Left lung (tissue), 14 donors: ENCODE measurements at places on chromosomes 2 and 18. TPM values are rescaled to one million over a fixed set of nuclear protein-coding genes. Genes with fewer than 3 reads are reported as not detected.

GRCh38 chr2:204550751-204551511 is 5.7 kb downstream of the PARD3B start:
- no peaks in the 10 kb centered on the region for H3K36me3 ChIP-seq
- peaks cover 9% of the 10 kb centered on the region for H3K4me1 ChIP-seq
- no peak for DNase-seq

DNA sequence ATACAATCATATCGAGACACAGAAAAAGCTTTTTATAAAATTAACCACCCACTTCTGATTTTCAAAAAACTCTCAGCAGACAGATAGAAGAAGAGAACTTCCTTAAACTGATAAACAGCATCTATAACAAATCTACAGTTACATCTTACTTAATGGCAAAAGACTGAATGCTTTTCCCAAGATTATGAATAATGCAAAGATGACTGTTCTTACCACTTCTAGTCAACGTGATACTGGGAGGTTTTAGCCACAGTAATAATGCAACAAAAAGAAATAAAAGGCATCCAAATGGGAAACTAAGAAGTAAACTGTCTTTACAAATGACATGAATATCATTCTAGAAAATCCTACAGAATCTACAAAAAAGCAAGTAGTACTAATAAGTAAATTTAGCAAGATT is 58.0 kb upstream of the TMEM247 start:
- no peaks in the 10 kb centered on the region for H3K27me3 ChIP-seq
- H3K36me3 ChIP-seq: no peaks in the 10 kb centered on the region
- no peak for DNase-seq
- no peak overlapping the region for H3K27ac ChIP-seq
- H3K4me3 ChIP-seq: no peak overlapping the region

DNA sequence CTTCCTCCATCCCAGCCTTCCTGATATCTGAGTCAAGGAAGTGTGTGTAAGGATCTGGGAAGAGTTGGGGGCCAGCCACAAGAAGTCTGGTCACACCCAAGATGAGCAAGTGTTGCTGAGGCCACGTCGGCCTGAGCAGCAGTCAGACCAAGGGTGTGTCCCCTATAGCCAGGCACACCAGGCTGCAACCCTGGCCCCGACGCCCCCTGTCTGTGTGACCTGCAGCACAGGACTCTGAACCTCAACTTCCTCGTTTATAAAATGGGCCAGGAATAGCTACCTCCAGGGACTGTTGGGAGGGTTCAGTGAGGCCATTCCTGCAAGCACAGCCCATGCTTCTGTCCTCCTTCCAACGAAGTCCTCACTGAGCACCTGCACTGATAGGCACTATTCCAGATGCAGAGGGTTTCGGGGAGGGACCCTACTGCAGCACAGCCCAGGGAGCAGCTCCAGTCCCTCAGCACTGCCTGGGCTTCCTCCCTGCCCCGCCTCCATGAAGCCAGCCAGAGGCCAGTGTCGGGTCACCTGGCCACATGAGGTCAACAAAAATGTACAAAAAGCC is 13.3 kb downstream of the LIMS2 start:
- H3K4me3 ChIP-seq: no peak overlapping the region
- H3K27ac ChIP-seq: no peak overlapping the region
- H3K4me1 ChIP-seq: peaks cover 43% of the 10 kb centered on the region
- no peaks in the 10 kb centered on the region for H3K36me3 ChIP-seq
- DNase-seq: no peak

GRCh38 chr2:133975676-133976428 is 278.0 kb upstream of the MGAT5 start:
- no peak overlapping the region for H3K4me3 ChIP-seq
- no peaks in the 10 kb centered on the region for H3K36me3 ChIP-seq
- no peaks in the 10 kb centered on the region for H3K4me1 ChIP-seq

DNA sequence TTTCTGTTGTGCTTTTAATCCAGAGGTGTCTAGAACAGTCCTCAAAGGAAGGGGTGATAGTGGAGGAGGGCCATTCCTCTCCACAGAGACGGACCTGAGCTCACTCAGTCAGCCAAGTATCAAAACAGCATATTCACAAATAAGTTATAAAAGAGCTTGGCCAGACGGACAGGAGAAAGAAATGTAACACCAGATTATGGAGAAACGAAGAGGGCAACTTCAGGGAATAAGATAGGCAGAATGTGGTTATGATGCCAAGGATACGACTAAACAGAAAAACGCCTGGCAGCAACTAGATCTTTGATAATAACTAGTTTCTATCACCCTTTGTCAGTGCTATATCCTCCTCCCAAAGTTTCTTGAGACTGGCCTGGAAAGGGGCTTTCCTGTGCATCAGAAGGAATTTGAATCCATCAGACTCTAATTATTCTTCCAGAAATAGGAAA is 42.5 kb downstream of the MAP4K3 start:
- no peak for DNase-seq
- no peak overlapping the region for H3K27ac ChIP-seq
- no peak overlapping the region for H3K4me3 ChIP-seq
- no peaks in the 10 kb centered on the region for H3K27me3 ChIP-seq

DNA sequence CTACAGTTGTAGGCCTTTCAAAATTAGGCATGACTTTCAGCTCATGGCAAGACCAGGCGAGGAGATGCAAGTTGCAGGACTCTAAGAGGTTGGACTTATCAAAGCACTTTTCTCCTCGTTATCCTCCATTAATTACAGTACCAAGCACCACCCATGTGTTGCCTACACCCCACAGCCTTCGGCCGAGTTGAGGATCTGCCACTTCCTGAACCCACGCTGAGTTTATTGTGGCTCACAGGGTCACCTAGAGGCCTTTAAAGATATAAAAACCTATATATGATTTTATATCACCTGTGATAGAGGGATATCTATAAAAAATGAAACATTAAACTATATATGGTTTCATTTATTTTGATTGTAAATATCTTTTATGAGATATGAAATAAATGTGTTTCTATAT is 2.6 kb downstream of the UGT1A10 start:
- H3K36me3 ChIP-seq: no peaks in the 10 kb centered on the region
- H3K27me3 ChIP-seq: no peaks in the 10 kb centered on the region
- no peaks in the 10 kb centered on the region for H3K4me1 ChIP-seq
- no peak for DNase-seq
- no peak overlapping the region for H3K27ac ChIP-seq

DNA sequence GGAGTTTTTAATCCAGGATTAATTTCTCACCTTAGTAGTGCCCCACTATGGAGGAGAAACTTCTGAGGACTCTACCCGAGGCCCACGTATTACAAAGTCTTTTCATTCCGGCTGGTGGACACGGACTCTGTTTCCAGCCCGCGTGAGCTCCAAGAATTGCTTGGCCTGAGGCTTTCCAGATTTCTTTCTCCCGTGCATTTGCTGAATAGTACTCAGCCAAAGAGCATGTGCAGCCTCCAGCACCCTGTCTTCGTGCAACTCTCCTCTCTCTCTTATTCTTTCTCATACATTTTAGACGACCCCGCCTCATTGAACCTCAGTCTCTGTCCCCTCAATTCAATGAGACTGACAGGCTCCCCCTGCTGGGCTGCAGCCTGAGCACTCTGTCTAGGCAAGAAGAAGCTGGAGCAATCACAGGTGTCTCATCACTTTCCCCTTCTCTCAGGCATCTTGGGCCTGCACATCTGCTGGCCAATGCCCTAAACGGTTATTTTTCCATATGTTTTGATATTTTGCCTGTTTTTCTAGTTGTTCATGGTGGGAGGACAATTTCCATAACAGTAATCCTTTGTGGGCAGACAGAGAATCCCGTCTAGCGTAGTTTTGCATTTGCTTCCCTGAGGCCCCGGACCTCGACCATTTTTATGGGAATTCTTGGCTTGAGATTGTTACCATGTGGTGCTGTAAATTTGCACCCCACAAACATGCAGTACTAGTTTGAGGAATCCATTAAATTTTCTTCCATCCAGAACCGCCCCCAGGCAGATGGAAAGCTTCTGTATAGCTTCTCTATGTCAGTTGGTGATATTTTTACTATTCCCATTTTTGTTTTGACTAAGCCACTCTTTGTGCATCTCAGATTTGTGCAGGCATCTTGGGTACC is 50.1 kb upstream of the LPIN2 start:
- H3K4me1 ChIP-seq: peaks cover 45% of the 10 kb centered on the region
- peak overlapping the region; percentile 75 for H3K27ac ChIP-seq
- no peak for DNase-seq
- no peak overlapping the region for H3K4me3 ChIP-seq

GRCh38 chr2:195560209-195560895 is 96.7 kb upstream of the SLC39A10 start:
- no peak overlapping the region for H3K4me3 ChIP-seq
- peak overlapping the region; percentile 62 for H3K27ac ChIP-seq
- H3K4me1 ChIP-seq: peaks cover 8% of the 10 kb centered on the region
- H3K27me3 ChIP-seq: no peaks in the 10 kb centered on the region
- no peak for DNase-seq

GBX2 gene
- not detected for total RNA-seq

RAB12 gene
- total RNA-seq: 45.4 TPM

FNDC4 gene
- 4.4 TPM for total RNA-seq

HOXD1 gene
- total RNA-seq: 1.9 TPM
